Activated CD4-positive, alpha-beta T cell treated with anti-CD3 and anti-CD28 coated beads, Interleukin-2, amount 10 ng/mL, durations not matched to agents 24 days and 14 days (primary cell): ENCODE measurements at places on chromosomes 2 and 18. TPM values are rescaled to one million over a fixed set of nuclear protein-coding genes. Genes with fewer than 3 reads are reported as not detected.

GRCh38 chr18:71189581-71189980, 900.7 kb downstream of the SOCS6 start:
- H3K4me3 ChIP-seq = no peak overlapping the region
- no peaks in the 10 kb centered on the region for H3K4me1 ChIP-seq
- no peak for DNase-seq
- H3K27me3 ChIP-seq = no peaks in the 10 kb centered on the region
- no peaks in the 10 kb centered on the region for H3K36me3 ChIP-seq

Gene OSR1
- total RNA-seq = not detected in 2 replicates

Gene AMER3
- not detected in 2 replicates for total RNA-seq

DNA sequence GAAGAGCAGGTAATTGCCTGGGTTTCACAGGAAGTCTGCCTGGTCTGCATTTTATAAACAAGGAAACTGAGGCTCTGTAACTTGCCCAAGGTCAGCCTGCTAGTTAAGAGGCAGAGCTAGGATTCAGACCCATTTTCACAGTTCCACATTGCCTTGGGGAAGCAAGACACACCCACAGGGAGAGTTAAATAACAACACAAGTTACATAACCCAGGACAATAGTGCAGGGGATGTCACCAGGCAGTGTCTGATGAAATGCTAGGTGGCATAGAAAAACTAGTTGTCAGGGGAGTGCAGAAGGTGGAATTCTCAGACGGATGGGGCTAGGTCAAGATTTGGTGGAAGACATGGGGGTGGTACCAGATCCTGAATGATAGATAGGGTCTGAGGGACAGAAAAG, 69.7 kb downstream of the PRKCE start:
- H3K4me3 ChIP-seq = no peak overlapping the region
- no peak for DNase-seq
- peaks cover 6% of the 10 kb centered on the region for H3K4me1 ChIP-seq
- no peaks in the 10 kb centered on the region for H3K36me3 ChIP-seq
- no peak overlapping the region for H3K27ac ChIP-seq

DNA sequence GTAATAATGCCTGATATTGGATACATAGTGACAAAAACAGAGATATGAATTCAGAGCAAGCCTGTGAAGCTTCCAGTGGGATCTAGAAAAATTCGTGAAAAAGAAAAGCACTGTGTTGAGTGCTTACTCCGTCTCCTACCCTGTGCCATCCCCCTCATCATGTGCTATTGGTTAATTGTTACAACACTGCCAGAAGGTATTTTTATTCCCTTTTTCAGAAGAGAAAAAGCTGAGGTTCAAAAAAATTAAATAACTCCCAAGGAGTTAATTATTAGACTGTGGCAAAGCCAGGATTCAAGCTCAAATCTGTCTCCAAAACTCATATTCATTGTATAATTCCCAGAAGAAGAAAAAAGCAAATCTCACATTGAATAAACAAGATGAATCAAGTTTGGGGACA, 735.5 kb upstream of the ACVR2A start:
- no peak for DNase-seq
- H3K36me3 ChIP-seq = no peaks in the 10 kb centered on the region
- no peak overlapping the region for H3K4me3 ChIP-seq
- no peaks in the 10 kb centered on the region for H3K4me1 ChIP-seq
- H3K27me3 ChIP-seq = peaks cover 1% of the 10 kb centered on the region

Gene MAPRE3
- total RNA-seq = 2.5 and 3.6 TPM in 2 replicates

Gene CRYBA2
- not detected in 2 replicates for total RNA-seq

DNA sequence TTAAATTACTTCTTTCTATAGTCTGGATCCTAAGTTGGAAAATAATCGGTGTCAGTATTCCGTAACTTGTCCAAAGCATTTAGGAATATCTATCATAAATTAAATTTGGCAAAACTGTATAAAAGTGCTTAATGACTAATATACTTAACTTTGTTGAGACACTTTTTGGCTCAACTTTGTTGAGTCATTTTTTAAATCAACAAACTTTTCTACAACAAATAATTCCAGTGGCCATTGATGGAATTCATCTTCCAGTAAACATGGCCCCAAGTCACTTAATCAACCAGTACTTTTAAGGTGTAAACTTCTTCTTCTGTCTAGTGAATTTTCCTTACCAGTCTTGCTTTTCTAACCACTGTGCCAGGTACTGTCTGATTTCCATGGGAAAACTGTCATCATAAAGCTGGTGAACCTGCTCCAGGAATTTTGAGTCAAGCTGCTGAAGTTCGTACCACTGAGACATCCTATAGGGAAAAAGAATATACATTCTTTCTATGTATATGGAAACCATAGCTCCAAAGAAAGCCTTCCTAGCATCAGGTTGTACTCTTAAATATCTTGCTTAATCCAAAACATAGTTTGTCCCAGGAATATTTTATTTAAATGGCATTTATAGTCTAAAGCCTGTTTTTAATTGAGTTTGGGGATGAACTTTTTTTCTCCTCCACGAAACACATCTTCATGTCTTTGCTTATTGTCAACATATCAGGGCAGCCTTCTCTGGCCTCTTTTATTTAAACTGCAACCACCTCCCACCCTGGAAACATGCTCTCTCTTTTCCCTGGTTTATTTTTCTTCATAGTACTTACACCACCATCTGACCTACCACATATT, 4.2 kb downstream of the STAT1 start:
- H3K4me1 ChIP-seq = peaks cover 41% of the 10 kb centered on the region
- H3K36me3 ChIP-seq = peaks cover 57% of the 10 kb centered on the region
- H3K27me3 ChIP-seq = no peaks in the 10 kb centered on the region
- DNase-seq = no peak
- H3K27ac ChIP-seq = peak overlapping the region; percentile 65

Gene SRD5A2
- total RNA-seq = not detected in 2 replicates

- H3K4me1 ChIP-seq = peaks cover 60% of the 10 kb centered on the region
- peak overlapping the region; percentile 38 for H3K4me3 ChIP-seq
- peak overlapping the region; percentile 30 for H3K27ac ChIP-seq
- H3K27me3 ChIP-seq = no peaks in the 10 kb centered on the region
- H3K36me3 ChIP-seq = peaks cover 50% of the 10 kb centered on the region
Observed at GRCh38 chr18:12857215-12857905, 26.7 kb downstream of the PTPN2 start.

Gene EMILIN1
- total RNA-seq = 1.1 and 1.4 TPM in 2 replicates

- H3K4me3 ChIP-seq = no peak overlapping the region
- H3K36me3 ChIP-seq = no peaks in the 10 kb centered on the region
- DNase-seq = no peak
- H3K27me3 ChIP-seq = peaks cover 9% of the 10 kb centered on the region
Observed at GRCh38 chr2:164928101-164928673, 27.1 kb downstream of the SLC38A11 start.

DNA sequence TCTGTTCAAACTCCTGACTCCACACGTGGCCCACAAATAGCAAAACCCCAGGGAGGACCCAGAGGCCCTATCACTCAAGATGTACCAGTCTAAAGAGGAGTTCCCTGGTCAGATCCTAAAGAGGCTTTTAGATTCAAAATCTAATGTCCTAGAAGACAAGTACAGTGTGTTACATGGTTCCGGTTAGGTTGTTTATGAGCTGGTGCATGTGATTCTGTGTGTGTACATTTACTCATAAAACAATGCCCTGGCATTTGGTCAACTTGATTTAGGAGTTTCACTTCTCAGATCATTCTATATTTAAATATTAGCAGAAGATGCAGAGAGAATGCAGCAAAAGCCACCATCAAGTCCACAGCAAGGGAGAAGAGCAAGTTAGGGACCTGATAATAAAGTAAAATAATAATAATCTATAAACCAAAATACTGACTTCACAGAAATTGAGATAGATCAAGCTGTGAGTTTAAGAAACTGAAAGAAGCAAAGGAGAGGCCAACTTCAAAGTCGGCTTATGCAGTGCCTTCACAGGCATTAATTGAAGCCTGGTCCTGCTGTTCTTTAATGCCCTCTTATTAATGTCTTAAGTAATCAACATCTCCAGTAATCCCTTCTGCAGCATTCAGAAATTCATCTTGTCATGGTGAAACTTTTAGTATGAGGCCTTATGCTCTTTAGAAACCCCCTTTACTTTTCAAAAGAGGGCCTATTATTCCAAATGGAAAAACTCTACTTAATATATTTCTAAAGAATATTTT, 4.2 kb upstream of the AP1S3 start:
- H3K27me3 ChIP-seq = no peaks in the 10 kb centered on the region
- no peak for DNase-seq
- no peak overlapping the region for H3K4me3 ChIP-seq
- no peak overlapping the region for H3K27ac ChIP-seq
- peaks cover 7% of the 10 kb centered on the region for H3K36me3 ChIP-seq

DNA sequence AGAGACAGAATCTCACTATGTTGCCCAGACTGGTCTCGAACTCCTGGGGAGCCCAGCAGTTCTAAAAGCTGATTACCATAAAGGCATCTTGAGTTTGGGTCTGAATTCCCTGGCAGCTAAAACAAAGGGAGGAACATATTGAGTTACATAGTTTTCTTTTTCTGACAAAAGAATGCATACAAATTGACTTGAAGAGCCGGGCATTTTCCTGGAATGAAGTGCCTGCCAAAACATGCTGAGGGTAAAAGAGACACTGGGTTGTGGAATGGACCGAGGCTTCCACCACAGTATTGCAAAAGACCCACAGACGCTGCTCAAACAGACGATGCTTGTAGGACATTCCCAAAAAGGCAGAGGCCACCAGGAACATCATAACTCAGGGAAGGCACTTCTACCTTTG, 35.1 kb upstream of the ROCK2 start:
- no peaks in the 10 kb centered on the region for H3K27me3 ChIP-seq
- DNase-seq = no peak
- no peaks in the 10 kb centered on the region for H3K36me3 ChIP-seq
- no peaks in the 10 kb centered on the region for H3K4me1 ChIP-seq
- no peak overlapping the region for H3K4me3 ChIP-seq

DNA sequence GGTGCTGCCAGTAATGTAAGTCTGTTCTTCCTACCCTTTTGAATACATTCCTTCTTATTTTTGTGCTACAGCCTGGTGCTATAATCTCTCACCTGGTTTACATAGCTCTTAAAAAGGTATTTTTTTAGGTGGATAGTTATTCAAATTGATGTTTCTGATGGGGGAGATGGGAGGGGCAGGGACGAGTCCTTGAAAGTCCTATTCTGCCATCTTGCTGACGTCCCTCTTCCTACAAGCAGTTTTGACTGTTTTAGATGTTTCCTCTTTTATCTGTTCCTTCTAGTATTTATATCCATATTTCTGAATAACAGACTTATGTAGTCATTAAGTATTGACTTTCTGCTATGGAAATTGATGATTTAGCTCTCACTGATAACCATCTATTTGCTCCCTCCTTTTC, 256.4 kb downstream of the KIAA1328 start:
- H3K4me1 ChIP-seq = no peaks in the 10 kb centered on the region
- no peaks in the 10 kb centered on the region for H3K27me3 ChIP-seq
- no peak for DNase-seq
- no peak overlapping the region for H3K27ac ChIP-seq
- H3K4me3 ChIP-seq = no peak overlapping the region
- H3K36me3 ChIP-seq = no peaks in the 10 kb centered on the region

Gene C2orf66
- 0.17 and 0.33 TPM in 2 replicates for total RNA-seq

DNA sequence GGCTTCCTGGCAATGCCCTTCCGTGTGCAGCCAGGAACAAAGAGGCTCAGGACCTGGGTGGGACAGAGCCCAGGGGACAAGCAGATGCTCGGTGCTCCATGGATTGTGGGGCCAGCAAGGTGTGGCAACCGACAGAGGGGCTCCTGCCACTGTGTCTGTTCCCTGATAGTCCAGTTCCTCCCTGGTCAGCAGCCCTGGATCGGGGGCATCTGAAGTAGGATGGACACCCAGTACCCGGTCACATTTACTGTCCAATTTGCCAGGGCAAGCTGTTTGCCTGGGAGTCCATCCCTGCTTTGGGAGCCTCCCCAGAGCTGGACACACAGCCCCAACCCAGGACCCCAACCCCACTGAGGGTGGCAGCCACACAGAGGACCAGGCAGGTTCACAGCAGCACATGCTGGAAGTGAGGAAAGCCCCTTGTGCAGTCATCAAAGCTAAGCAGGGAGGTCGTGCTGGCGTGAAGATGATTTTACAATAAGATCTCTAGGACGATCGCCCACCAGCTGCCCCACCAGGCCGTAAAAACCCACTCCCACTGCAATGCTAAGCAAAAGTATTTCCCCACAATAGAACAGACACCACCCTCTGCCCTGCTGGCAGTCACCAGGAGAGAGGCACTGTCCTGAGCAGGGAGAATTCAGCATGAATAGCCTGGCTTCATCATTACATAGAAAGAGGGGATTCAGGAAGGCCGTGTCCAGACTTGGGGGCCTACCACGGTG, 141.7 kb downstream of the NDUFA10 start:
- H3K4me3 ChIP-seq = no peak overlapping the region
- no peak for DNase-seq
- H3K27ac ChIP-seq = no peak overlapping the region
